AG09319 (cell line): ENCODE measurements at places on chromosomes 12 and 14.

DNA sequence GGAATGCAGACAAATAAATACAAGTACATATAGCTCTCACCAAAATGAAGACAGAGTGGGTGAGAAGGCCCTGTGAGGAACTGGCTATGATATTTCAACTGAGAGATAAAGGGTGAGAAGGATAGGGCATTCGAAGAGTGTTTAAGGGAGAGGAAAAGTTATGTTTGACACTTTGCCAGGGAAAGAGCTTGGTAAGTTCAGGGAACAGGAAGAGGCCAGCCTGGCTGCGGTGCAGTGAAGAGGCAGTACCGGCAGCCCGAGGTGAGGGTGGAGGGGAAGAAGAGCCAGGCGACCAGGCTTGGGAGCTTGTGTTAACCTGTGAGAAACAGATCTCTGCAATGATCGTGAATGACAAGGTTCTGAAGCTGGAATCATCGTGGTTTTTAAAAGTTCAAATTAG lies 84.7 kb upstream of the RFX4 start:
- DNase-seq, result no peak

DNA sequence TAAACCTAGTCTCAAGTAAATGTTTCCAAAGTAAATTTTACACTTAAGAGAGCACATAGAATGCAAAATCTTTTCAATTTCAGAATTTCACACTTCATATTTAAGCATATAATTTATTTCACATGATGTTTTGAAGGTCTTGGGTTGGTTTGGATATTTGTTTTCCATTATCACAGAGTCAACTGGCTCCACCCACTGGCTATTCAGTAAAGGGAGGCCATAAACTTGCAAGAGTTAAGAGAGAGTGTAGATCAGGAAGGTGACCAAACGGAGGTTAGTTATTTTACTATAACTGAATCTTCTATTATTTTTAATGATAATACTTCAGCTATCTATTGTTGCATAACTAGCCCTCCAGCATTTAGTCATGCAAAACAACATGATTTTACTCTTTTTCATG lies 6.2 kb upstream of the CPNE8 start:
- DNase-seq, result no peak

GRCh38 chr12:80432061-80432460 lies 12.0 kb upstream of the PTPRQ start:
- no peak for DNase-seq

DNA sequence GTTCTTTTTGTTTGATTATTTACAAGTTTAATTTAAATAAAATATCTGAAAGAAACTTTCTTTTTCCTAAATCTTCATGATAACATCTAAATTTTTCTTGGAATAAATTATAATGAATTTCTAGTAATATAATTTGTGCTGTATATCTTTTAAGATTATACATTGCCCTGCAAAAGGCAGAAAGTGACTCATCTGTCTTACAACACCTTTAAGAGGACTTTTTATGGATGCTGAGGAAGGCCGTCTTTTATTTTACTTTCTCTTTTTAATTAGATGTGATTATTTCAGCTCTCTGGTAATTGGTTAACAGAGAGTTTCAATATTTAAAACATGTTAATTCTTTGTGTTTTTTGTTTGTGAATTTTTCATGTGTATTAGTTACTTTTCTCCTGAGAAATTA lies 598.4 kb downstream of the RPL10L start:
- no peak for DNase-seq

GRCh38 chr12:42946871-42947381 lies 357.4 kb upstream of the PRICKLE1 start:
- DNase-seq, result no peak

DNA sequence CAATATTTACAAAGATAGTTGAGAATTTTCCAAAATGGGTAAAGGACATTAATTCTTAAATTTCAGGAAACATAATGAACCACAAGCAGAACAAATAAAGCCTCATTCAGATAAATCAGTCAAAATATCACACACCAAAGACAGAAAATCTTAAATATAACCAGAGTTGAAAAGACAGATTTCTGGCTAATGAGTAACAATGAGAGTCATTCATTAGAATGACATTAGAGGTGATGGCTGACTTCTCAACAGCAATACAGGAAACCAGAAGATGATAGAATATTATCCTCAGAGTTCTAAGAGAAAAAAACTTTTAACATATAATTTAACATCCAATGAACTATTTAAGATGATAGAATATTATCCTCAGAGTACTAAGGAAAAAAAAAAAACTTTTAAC lies 124.2 kb downstream of the DENND5B start:
- DNase-seq, result no peak

DNA sequence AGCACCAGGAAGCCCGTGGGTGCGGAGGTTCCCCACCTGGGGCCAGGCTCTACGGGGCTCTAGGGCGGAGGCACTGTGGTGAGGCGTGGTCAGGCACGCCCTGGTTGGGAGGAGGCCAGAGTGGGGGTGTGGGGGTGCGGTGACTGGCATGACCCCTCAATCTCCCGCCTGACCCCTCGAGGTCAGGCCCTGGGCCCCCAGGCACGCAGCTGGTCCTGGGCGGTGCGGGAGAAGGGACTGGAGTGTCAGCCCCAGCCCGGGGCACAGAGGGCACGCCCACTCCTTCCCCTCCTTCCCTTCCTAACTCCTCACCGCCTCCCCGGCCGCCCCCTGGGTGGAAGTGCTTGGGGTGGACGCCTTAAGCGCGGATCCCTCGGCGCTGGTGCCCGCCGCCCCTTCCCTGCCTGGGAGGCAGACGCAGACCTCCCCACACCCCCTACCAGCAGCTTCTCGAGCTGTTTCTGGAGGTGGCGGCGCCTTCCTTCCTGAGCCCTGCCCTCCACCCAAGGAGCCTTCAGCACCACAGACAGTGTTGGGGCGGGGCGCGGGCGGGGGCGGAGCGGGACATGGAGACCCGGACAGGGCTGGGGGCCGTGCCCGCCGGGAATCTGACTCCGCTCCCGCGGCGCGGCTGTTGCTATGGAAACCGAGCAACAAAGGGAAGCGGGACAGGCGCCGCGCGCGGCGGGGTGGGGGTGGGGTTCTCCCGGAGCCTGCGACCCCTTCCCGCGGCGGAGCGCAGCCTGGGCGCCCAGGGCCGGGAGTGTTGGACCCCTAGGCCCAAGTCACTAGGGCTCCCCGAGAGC lies 741 bp upstream of the CRIP2 start:
- peak; percentile 46 for DNase-seq

GRCh38 chr14:104001003-104001402 lies 58.7 kb upstream of the RD3L start:
- no peak for DNase-seq

- DNase-seq, result no peak
Measured at GRCh38 chr14:20578784-20579502, 8.9 kb downstream of the RNASE11 start.

- no peak for DNase-seq
Measured at GRCh38 chr12:46439793-46440511, 67.4 kb upstream of the SLC38A2 start.

- DNase-seq, result no peak
Measured at GRCh38 chr12:105331805-105332251, 1.3 kb downstream of the C12orf75 start.

GRCh38 chr12:59583003-59583712 lies 12.7 kb upstream of the SLC16A7 start:
- DNase-seq, result no peak

- DNase-seq, result no peak
Measured at GRCh38 chr12:25186788-25187402, 8.1 kb downstream of the DNAI7 start.

DNA sequence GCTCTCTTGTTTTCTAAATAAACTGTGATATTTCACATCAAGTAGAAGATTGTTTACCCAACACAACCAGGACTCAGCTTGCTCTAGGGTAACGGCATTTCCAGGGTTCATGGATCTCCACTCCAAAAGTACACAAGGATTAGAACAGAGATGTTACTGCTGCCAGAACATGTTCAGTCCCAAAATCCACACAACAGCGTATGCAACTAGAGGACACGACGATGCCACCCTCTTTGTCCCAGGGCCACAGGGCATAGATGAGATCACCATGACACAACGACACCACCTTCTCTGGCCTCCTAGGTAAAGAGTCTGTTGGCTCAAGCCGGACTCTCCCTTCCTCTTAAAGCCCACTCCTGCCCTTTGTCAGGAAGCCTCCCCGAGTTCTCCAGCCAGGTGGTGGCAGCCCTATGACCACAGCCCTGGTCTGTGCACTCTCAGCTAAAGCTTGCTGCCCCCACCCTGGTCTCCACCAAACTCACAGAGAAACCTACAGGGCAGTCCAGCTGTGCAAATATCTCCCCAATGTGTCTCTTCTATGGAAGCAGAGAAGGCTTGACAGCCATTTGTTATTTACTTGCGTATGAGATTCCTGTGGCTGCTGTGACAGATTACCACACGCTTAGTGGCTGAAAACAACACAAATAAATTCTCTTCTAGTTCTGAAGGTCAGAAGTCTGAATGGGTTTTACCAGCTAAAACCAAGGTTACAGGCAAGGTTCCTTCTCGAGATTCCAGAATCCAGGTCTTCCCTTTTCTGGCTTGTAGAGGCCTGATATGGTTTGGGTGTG lies 10.3 kb downstream of the CLMN start:
- no peak for DNase-seq

GRCh38 chr12:53974084-53975063 lies at the start of gene HOTAIR:
Gene HOTAIR, minus strand, starts transcription at chr12:53974954.
- DNase-seq, result no peak

- DNase-seq, result no peak
Measured at GRCh38 chr12:30694412-30695198, 1.1 kb downstream of the IPO8 start.

- DNase-seq, result no peak
Measured at GRCh38 chr12:52791271-52792184, 4.4 kb downstream of the KRT3 start.

GRCh38 chr12:51972849-51973273 lies 21.4 kb downstream of the ACVR1B start:
- no peak for DNase-seq

GRCh38 chr12:45130881-45131281 lies 80.0 kb upstream of the DBX2 start:
- DNase-seq, result peak; percentile 15

DNA sequence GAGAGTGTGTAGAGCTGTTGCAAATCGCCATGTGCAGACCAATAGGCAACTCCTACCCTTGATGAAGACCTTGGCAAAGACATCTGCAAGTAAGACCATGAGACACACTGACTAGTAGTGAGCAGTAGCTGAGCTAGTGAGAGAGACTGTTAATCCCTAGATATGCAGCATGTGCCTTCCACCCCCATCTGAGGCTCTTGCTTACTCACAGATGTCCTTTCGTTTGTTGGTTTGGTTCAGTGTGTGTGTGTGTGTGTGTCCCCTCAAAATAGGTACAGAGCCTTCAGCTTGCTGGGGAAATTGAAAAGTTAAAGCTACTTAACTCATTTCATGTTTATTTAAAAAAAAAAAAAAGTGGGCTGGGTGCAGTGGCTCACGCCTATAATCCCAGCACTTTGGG lies 37.6 kb downstream of the MYF5 start:
- no peak for DNase-seq

GRCh38 chr14:65821224-65821753 lies 408.8 kb downstream of the FUT8 start:
- no peak for DNase-seq

GRCh38 chr12:94754653-94755052 lies 104.3 kb upstream of the TMCC3 start:
- no peak for DNase-seq

- peak; percentile 71 for DNase-seq
Measured at GRCh38 chr12:67910360-67911274, 78.6 kb upstream of the IFNG-AS1 start.

- DNase-seq, result no peak
Measured at GRCh38 chr12:53060721-53061276, 10.9 kb downstream of the TNS2 start.
